ENCODE measurements at places on chromosomes 1 and 21.

GRCh38 chr1:16055613-16056520 lies 12.3 kb downstream of the CLCNKB start:
- peak; percentile 88 for DNase-seq

DNA sequence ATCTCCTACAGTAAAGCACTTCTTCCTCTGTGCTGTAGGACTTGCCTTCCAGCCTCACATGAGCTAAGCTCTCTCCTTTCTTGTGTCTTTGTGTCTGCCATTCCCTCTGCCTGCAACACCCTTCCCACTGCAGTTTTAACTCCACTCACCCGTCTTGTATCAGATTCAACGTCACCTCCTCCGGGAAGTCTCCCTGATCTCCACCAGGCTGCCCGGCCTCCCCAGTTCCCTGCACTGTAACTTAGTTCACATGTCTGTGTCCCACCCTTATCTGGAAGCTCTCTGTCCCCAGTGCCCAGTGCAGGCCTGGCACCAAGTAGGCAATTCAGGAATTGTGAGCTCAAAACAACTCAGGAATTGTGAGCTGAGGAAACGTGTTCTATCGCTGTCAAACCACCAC lies 96.4 kb downstream of the GLIS1 start:
- no peak for DNase-seq

DNA sequence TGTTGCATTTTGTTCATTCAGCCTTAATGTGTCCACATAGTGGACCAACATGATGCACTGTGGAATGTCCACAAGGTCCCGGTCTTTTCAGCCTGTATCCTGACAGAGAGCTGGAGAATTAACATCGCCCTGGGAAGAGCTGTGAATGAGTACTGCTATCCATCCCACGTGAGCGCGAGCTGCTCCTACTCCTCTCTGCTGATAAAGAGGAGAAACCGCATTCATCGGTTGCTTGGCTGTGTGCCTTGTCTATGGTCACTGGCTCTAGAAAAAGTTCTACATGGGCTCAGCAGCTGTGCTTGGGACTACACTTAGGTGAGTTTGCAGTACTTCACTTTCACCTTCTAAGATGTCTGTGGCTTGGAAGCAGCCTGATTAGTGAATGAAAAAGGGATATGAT lies 31.1 kb upstream of the IGSF5 start:
- no peak for DNase-seq

DNA sequence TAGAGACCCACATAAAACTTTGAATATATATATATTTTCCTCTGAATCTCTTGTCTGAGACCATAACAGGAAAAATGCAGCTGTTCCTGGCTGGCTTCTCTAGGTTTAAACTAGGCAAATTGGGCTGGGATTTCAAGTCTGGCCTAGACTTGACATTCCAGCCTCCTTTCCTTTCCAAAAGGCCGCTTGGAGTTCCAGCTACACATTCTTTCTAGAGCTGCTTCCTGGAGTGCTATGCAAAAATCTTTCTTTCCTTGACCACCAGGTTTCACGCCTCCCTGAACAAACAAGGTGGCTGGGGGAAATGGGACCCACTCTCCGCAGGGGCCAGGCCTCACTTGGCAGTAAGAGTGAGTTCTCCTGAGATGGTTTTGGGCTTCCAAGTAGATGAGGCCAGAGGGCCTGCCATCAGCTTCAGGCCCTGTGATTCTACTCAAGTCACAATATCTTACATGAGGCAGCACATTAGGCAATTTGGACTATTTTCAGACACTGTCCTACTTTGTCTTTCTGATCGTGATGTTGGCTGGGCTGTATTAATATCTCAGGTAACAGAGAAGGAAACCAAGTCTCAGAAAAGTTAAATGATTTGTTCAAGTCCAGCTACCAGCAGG lies 102.4 kb downstream of the FAM78B start:
- DNase-seq, result no peak

DNA sequence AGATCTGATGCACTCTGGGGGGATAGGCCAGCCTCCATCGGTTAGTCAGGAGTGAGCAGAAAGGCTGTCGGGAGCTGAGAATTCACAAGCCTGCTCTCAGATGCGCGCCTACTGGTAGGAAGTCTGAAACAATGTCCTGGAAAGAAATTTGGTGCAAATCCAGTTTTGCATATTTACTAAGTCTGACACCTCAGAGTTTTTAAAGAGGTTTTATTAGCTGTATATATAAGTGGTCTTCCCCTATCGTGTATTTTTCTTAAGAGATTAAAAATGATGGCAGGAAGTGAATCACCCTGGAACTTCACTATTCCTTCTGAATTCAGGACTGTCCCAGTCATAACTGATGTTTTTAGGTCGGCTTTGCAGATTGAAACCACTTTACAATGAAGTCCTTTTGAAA lies 99.8 kb upstream of the C1orf105 start:
- DNase-seq, result no peak

- no peak for DNase-seq
Measured at GRCh38 chr1:118711356-118711755, 276.8 kb downstream of the TBX15 start.

- DNase-seq, result no peak
Measured at GRCh38 chr1:171420810-171421209, 64.5 kb upstream of the PRRC2C start.

DNA sequence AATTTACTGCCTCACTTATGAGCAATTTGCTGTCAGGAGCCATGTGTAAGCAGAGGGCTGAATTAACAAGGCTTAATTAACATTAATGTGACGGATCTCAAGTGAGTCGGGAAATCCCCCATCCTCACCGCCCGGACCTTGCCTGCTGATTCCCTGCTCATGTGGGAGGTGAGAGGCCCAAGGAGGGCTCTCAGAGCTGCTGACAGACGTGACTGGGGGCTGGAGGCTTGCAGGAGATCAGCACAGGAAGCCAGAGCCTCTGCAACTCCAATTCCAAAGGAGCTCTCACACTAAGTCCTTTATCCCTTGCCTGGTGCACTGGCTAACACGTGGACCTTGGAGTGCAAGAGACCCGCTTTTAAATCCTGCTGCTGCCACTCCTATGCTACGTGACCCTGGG lies 19.4 kb downstream of the LRP8 start:
- no peak for DNase-seq

- no peak for DNase-seq
Measured at GRCh38 chr1:62271948-62272728, 47.1 kb downstream of the KANK4 start.

DNA sequence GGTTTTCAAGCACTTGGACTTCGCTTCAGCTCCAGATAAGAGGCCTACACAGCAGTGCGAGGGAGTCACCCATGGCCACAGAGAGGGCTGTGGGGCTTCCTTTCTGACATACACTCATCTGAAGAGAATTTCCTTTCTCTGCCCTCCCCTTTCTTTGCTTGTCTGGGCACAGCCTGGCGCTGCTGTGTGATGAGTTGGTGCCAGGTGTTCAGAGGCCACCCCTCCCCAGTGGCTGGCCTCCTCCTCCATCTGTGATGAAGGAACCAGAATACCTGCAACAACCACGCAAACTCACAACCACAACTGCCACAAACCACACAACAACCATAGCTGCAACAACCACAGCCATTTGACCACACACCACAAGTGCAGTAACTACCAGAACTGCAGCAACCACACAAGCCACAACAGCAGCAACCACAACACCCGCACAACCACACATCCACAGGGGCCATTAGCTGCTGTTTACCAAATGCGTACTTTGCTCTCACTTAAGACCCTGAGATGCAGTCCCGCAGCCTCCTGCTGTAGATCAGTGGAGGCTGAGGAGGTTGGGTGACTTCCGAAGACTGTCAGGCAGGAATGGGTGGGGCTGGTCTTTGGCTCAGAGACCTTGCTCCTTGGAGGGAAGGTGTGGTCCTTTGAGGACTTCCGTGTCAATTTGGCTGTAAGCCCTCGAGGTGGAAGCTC lies 71.1 kb downstream of the IER5 start:
- DNase-seq, result no peak

- peak; percentile 22 for DNase-seq
Measured at GRCh38 chr21:42980312-42981213, 6.2 kb downstream of the PKNOX1 start.

GRCh38 chr1:2583331-2583791 lies 3.2 kb upstream of the PRXL2B start:
- peak; percentile 49 for DNase-seq

- DNase-seq, result no peak
Measured at GRCh38 chr1:228009828-228010775, 3.3 kb downstream of the WNT3A start.

GRCh38 chr1:154155251-154155650 lies 378 bp upstream of the NUP210L start:
- no peak for DNase-seq

GRCh38 chr1:223216531-223217205 lies 73.6 kb upstream of the TLR5 start:
- no peak for DNase-seq

GRCh38 chr1:235275223-235275622 lies 52.8 kb downstream of the ARID4B start:
- DNase-seq, result peak; percentile 43

- no peak for DNase-seq
Measured at GRCh38 chr1:12290828-12291227, 61.0 kb downstream of the VPS13D start.

- no peak for DNase-seq
Measured at GRCh38 chr1:195328102-195328501, 1280.1 kb downstream of the KCNT2 start.

- DNase-seq, result no peak
Measured at GRCh38 chr1:51063121-51063520, 38.9 kb upstream of the C1orf185 start.

DNA sequence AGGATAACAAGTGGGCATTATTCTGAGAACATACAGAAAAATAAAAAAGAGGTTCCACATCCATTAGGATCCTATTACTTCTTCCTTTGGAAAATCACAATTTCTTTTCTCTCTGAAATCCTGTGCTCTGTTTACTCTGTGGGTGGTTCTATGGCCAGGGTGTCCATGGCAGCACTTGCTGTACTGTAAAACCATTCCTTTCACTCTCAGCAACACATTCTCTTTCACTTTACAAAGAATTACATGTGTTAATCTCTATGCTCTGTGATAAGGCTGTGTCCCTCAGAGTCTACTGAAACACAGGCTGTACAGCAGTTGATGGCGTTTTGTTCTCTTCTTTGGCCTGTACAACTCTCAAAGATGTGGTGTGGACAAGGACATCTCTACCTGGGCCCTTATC lies 524.1 kb downstream of the PTBP2 start:
- DNase-seq, result no peak

GRCh38 chr1:45793942-45794604 lies 9.3 kb upstream of the MAST2 start:
- no peak for DNase-seq

DNA sequence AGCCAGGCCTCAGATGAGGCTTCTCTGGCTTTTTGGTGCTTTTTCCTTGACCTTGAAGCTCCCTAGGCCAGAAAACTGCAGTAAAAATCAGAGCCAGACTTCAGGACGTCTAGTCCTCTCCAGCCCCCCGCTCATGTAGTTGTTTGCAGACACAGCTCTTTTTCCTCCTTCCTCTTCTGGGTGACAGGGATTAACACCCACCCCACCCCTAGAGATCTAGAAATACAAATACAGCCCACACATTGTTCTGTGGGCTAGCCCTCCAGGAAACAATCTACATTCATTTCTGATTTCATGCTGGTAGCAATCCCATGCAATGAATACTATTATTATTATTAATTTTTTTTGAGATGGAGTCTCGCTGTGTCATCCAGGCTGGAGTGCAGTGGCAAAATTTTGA lies 9.9 kb upstream of the CLSTN1 start:
- no peak for DNase-seq

- DNase-seq, result no peak
Measured at GRCh38 chr1:206060844-206061243, 7.9 kb downstream of the RHEX start.
